Esophagus squamous epithelium (tissue), 5 donors: ENCODE measurements at places on chromosomes 11 and 22.

- DNase-seq, result no peak
Observed at GRCh38 chr11:103541186-103541795, 432.1 kb downstream of the DYNC2H1 start.

GRCh38 chr11:97430877-97431276 lies 1041.1 kb downstream of the JRKL start:
- DNase-seq, result no peak

DNA sequence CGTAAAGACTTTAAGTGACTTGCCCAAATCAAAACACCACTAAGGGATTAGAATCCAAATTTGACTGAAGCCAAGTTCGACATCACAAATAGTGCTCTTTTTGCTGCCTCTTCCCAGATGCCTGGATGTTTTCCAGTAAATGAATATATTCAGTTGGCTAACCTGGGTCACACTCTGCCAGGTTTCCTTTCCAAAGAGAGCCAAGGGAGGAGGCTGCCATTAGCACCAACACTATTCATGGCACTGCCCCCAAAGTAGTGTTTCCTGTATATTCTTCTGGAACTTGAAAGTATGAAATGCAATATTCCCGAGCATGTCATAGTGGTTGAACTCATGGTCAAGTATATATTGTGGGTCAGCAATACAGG lies 219.3 kb upstream of the UBASH3B start:
- DNase-seq, result no peak

GRCh38 chr22:19672054-19672776 lies 42.1 kb upstream of the SEPTIN5 start:
- DNase-seq, result no peak

DNA sequence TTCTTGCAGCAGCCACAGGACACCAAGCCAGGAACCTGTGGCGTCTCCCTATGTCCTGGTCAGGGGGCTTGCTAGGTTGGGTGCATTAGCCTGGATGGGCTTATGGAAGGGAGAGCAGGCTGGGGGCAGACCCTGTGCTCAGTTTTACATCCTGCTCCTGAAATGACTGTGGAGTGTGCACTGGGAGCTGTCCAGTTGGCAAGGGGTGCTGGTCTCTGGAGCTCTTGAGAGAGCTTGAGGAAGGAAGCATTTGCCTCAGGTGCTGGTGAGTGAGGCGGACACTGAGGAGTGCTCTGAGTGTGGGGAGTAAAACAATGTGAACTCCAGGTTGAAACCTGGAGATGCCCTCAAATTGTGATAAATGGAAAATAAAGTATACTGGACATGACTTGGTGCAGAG lies 3.4 kb downstream of the SCGB1D4 start:
- no peak for DNase-seq

DNA sequence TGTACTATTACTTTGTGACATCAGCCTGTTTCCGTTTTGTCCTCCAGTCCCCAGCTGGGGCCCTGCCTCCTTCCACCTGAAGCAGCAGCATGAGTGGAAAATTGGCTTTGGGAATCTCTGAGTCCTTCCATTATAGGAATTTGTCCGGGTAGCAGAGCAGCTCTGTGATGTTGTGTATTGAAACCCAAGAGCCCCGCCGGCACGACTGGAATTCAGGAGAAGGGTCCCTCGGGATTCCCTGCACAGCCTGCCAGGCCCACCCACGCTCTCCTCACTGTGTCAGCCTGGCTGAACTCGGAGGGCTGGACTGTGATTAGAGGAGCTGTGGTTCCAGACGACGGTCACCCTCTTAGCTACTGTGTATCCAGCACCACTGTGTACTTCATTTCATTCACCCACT lies 18.8 kb upstream of the TSPAN18 start:
- no peak for DNase-seq

DNA sequence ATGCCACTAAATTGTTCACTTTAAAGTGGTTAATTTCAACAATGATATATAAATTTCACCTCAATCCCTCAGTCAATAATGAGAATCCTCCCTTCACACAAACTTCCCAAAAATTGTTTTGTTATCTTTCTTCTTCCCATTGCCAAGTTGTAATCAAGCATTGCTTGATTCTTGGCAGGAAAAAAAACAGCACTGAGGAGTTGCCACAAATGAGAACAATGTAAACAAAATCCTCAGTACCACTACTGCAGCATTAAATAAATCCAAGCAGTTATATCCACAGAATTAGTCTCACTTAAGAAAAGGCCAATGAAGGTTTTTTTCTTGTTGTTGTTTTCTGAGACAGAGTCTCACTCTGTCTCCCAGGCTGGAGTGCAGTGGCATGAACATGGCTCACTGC lies 38.2 kb downstream of the FAM168A start:
- no peak for DNase-seq

GRCh38 chr11:36513965-36514364 lies 3.9 kb upstream of the TRAF6 start:
- DNase-seq, result no peak

GRCh38 chr11:126007238-126007637 lies 55.4 kb downstream of the CDON start:
- no peak for DNase-seq

DNA sequence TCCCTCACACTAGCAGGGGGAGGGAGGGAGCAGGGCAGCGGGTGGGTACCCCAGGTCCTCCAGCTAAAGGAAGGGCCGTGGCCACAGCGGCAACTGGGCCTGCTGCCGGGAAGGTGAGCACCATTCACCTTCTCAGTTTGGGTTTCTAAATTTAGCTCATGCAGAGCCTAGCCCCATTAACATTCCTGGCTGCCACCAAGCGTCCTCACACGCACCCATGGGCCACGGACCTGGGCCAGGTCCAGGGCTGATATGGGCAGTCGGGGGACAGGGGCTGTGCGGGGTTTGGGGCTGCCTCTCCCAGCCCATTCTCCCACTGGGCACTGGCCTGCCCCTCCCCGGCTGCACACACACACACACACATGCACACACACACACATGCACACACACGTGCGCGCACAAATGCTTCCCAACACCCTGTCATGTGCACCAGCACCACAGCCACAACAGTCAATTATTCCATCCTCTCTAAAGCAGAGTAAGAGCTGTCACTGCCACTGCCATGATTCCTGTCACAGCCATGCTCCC lies 28.7 kb downstream of the SYT7 start:
- DNase-seq, result no peak

- no peak for DNase-seq
Observed at GRCh38 chr11:103013421-103013820, 57.9 kb upstream of the MMP13 start.

- no peak for DNase-seq
Observed at GRCh38 chr11:13209379-13209778, 68.2 kb upstream of the BMAL1 start.

- no peak for DNase-seq
Observed at GRCh38 chr11:2299773-2300172, 1.9 kb downstream of the C11orf21 start.

DNA sequence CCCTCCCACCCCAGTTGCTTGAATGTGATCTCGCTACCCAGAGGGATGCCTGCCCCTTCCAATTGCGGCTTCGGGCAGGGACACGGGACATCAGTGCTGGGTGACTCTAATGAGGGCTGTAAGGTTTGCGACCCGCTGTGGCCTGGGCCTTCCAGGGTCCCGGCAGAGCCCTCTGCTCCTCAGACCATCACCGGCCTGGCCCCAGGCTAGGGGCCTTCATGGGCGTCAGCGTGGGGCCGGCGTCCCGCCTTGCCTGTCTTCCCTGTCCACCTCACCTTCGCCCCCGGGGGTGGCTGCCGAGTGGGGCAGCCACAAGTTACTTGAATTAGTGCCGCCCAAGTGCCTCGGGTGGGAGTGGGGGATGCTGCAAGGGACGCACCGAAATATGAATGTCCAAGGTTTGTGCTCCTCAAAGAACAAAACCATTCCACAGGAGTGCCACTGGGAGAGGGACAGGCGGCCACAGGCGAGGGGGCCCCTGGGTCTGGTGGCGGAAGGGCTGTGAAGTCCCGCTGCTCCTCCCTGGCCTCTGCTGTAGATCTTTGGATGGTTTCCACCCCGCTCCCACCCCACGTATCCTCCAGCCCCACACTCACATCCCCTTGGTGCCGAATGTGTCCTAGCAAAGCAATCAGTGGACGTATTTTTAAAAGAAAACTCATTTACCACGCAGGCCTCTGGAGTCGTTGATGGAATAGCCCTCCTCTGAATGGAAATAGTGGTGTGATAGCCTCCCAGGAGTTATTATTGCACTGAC lies 317.1 kb downstream of the NTM start:
- DNase-seq, result no peak

DNA sequence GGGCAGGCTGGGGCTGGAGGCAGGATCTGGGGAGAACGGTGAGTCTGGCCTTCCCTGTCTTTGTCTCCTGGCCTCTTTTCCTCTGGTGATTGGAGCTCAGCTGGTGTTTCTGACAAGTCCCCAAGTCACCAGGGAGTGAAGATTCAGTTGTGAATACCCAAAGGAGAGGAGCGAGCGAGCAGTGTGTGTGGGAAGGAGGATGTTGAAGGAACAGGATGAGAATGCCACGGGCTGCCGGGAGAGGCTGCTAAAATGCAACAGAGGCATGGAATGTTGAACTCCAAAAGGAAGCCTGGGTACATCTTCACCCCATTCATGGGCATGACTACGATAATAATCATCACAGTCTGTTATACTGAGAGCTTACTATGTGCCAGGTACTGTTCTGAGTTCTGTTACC lies 163.3 kb downstream of the CEP164 start:
- no peak for DNase-seq

DNA sequence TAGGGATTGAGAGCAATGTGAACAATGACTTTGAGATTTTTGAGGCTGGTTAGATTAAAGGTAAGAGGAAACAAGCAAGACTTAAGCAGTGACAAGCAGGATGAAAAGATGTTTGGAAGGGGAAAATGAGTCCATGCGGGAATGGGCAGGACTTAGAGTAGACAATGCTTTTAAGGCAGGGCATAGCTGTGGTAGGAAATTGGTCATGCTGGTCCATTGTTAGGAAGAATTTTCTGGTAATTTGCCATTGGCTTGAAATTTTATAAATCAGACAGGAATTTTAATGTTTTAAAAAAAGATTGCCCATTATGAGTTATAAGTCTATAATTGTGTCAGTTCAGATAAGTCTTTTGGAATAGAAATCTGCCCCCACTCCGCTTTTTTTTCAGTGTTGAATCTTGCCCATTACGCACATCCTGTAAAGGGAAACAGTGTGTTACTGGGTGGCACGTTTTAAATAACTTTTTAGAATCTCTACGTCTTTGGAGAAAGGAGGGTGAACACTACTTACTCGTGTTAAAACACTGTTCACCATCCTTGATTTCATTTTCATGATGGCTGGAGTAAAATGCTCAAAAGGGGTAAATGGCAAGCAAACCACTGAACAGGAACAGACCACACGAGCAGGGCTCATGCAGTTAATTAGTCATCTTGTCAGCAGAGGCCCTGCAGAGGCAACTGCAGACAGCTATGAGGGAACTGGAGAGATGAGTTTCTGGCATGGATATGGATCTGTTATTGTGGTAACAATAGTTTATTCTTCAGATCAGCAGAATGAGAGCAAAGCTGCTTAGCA lies 25.0 kb downstream of the SWAP70 start:
- DNase-seq, result no peak

GRCh38 chr11:17743026-17743807 lies 8.6 kb downstream of the KCNC1 start:
- DNase-seq, result no peak

GRCh38 chr11:128052912-128053641 lies 534.3 kb downstream of the ETS1 start:
- no peak for DNase-seq

DNA sequence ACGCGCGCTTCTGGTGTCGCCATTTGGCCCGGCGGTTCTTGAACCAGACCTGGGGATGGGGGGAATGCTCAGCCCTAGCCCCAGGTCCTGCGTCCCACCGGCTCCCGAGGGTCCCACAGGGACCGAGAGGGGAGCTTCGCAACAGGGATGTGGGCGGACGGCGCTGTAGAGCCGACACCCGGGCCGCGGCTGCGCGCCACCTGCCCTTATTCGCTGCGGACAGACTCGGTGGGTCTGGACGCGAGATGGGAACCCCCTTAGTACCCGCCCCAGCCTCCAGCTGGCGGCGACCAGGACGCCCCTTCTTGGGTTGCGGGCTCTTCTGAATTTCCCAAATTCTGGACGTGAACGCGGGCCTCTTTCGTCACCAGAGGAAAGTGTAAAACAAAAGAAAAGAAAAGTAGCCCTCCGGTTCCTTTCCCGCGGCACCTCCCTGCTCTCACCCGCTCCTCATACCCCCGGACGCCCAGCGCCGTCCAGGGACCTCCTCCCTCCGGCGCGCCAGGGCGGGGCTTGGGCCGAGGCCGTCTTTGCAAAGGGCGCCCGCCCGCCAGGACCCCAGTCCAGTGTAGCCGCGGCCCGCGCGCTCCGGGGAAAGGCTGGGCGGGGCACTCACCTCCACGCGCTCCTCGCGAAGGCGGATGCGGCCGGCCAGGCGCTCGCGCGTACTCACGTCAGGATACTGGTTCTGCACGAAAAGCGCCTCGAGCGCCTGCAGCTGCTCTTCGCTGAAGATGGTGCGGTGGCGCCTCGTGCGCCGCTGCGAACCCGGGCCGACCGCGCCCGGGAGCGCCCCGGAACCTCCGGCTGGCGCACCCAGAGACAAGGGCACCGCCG lies 827 bp downstream of the GSC2 start:
- no peak for DNase-seq

DNA sequence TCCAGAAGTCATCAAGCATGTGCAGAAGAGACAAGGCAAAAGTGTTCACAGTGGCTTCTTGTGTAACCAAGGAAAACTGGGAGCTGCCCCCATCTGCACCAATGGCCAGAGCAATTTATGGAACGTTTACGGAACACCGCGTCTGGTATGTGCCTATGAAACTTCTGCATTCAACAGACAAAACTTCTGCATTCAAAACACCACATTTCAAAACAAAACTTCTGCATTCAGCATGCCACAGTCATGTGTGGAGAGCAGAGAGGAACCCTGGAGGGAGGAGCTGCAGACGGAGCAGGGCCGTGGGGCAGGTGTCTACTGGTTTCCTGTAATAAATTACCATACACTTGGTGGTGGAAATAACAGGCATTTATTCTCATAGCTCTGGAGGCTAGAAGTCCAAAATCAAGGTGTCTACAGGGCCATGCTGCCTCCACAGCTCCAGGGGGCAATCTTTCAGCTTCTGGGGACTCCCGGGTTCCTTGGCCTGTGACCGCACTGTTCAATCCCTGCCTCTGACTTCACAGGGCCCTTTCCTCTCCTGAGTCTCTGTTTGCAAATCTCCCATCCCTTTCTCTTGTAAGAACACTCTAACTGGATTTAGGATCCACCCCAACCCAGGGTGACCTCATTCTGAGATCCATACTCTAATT lies 32.2 kb downstream of the RPL3 start:
- no peak for DNase-seq

- no peak for DNase-seq
Observed at GRCh38 chr11:122293296-122294023, 177.4 kb upstream of the BLID start.

GRCh38 chr22:41469218-41469851 lies 418 bp downstream of the ACO2 start:
- no peak for DNase-seq

DNA sequence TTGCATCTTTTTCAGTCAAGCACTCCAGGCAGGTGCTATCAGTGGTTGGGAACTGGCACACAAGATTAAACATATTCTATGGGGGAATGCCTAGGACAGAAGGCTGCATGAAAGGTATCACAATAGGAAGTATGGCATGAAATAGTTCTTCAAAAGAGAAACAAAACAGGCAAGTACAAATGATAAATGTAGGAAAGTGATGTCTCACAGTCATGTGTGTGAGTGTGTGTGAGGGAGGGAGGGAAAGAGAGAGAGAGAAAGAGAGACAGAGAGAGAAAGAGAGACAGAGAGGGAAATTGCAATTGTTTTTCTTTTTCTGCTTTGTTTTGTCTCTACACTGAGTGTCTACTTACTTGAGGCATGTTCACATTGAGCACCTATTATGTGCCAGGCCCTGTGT lies 456.3 kb downstream of the MIAT start:
- DNase-seq, result no peak

- DNase-seq, result no peak
Observed at GRCh38 chr11:73622926-73623593, 23.3 kb upstream of the PLEKHB1 start.
